ENCODE measurements at places on chromosomes 7 and 10.

DNA sequence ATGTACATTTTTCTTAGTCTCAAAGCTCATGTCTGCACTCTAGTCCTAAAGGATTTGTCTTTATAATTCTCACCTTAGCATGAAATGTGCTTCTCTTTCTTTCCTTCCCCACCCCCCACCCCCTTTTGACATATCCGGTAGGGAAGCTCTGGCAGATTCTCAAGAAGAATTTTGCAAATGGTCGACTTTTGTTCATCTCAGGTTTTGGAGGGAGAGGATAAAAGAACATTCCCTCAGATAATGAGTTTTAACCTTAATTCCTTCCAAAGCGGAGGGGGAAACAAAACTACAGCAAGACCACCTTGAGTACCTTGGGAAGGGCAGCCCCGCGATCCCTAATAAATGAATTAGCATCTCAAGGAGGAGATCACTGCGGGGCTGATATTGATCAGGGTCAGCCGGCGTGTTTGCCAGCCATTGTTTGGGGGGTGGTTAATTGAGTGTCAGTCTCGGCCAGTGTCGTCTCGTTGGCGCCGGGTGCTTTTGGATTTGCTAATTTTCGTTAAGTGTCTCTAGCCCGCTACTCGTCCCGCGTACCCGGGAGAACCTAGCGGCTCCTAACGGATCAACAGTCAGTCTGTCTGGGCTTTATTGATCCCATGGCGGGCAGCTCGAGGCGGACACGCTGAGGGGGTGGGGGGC, 874 bp upstream of the BAMBI start:
- no peak for DNase-seq

DNA sequence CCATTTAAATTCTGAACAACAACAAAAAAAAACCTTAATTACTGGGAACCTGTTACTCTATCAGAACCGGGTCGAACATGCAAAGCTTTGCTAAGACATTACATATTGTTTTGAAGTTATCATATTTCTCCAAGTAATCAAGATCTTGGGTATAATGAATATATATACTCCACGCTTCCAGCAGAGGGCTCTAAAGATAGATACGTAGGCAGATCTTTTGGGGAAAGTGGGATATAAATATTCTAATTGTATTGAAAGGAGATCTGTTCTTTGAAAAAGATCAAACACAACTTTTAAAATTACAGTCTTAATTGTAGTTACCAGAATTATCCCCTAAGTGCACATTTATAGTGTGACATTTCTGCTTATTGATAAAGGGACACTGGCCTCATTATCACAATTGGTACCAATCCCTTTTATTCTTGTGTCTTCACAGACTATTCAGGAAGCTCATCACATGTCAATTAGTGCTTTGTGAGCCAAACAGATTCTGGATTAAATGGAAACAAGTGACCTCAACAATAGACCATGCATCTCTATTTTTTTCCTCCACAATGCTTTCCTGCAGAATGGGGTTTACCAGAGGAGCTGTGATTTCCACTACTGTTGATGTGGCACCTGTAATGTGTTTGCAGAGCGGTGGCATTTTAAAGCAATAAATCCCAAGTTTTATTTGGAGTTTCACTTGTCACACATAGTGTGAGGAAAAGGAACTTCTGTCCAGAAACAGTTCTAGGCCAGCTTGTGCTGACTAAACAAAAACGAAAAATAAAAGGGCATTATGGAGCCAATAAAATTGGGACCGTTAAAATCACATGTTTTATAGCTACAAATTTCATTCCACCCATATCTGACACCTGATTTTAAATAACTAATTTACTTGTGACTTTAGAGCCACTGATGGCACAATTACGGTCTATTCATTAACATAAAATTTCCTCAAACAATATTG, 122.4 kb downstream of the CTTNBP2 start:
- no peak for DNase-seq

GRCh38 chr10:100391163-100392002, 44.4 kb downstream of the SCD start:
- DNase-seq, result no peak

- DNase-seq, result no peak
Measured at GRCh38 chr7:14218338-14218737, 228.9 kb upstream of the ETV1 start.
